ENCODE measurements at places on chromosomes 4 and X. TPM values are rescaled to one million over a fixed set of nuclear protein-coding genes. Genes with fewer than 3 reads are reported as not detected.

Gene KLB
- total RNA-seq: not detected

Gene XK
- total RNA-seq: 0.17 TPM

Gene GSPT2
- total RNA-seq: 7.1 TPM

DNA sequence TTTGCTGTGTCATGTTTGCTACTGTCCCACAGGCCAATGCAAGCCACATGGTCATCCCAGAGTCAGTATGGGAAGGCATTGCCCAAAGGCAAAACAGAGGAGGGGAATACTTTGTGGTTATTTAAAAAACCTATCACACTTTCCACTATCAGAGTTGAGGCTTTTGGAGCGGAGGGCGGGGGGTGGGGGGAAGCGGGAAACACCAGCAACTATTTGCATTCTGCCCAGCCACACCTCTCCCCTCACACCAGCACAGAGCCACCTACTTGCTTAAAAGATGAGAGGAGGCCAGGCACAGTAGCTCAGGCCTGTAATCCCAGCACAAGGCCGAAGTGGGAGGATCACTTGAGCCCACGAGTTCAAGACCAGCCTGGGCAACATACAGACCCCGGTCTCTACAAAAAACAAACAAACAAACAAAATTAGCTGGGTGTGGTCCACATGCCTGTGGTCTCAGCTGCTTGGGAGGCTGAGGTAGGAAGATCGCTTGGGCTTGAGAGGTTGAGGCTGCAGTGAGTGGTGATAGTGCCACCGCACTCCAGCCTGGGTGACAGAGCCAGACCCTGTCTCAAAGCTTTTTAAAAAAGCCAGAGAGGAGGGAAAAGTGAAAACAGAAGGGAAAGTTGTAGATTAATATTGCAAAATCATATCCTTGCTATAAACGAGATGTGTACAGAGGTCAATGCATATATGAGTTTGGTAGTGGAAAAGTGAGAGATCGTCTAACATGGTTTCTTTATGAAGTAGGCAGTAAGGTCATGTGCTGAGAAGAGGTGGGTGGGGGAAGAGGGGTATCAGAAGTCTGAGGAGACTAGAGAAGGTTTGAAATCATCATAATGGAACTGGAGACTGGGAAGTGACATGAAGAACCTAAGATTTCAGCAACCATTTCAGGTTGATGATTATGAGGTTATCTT is 1.9 kb upstream of the CHST7 start:
- DNase-seq: no peak

- no peak for DNase-seq
Observed at GRCh38 chr4:25020236-25020635, 10.5 kb downstream of the LGI2 start.

GRCh38 chr4:135120195-135120594 is 918.6 kb upstream of the PABPC4L start:
- peak; percentile 1 for DNase-seq

DNA sequence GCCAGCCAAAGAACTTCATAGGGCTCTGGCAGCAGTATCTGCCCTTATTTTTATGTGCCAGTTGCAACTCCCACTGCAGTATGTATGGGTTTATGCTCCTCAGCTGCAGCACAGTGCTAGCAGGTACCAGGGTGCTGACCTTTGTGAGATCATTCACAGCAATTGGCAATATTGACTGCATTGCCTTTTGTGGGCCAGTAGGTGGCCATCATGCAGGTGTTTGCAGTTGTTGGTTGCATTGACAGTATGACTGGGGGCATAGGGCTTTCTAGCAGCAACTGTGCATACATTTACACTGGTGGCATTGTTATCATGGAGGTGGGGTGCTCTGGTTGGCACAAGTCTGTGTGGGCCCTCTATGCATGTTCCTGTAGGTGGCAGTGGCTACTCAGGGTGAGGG is 42.5 kb downstream of the FAAH2 start:
- DNase-seq: no peak

GRCh38 chr4:31592293-31592692 is 872.1 kb downstream of the PCDH7 start:
- DNase-seq: no peak

DNA sequence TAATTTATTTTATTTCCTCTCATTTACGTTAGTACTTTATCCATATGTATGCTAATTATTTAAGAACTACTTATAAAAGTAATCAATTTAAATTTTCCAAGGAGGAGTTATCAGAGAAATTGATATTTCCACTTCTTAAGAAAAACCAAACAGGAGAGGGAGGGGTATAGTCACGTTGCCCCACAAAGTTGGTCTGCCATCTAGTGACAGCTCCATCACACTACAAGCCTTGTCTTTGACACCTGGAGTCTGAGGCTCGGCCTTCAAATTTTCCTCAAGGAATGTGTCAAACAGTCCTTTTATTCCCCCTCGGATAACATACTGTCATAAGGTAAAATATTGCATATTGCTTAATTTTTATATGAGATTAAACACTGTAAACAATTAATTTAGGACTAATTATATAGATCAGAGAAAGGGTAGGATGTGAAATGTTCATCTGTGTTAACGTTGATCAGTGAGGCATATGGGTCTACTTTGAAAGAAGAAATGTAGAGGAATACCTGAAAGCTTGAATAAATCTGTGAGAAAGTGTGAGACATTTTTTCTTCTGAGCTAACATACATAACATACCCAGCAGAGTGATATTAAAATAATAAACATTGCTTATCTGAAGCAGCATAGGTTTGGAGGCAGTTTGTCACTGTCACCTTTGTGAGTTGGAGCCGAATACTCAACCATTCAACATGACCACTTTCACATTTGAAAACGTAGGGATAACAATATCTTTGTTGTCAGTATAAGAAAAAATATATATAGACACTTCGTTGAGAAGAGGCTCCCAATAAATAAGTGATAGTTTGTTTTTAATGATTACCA is 114.4 kb downstream of the GLRA3 start:
- peak; percentile 47 for DNase-seq
